Activated CD4-positive, alpha-beta T cell treated with anti-CD3 and anti-CD28 coated beads for 4 hours (primary cell): ENCODE measurements at places on chromosomes 13 and 19.

DNA sequence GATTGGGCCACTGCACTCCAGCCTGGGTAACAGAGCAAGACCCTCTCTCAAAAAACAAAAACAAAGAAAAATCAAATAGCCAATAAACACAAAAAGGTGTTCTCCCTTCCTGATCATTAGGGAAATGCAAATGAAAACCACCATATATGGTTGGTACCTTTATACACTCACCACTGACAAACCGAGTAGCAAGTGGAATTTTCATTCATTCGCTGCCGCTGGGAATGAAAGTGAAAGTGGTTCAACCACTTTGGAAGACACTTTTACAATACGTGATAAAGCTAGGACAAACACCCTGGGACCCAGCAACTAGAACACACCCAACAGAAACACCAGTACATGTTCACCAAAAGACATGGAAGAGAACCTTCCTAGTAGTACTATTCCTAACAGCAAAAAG, 21.0 kb downstream of the GRIK5 start:
- DNase-seq: no peak

- no peak for DNase-seq
These were observed 16.9 kb downstream of the COG3 start for GRCh38 chr13:45481688-45482087.

DNA sequence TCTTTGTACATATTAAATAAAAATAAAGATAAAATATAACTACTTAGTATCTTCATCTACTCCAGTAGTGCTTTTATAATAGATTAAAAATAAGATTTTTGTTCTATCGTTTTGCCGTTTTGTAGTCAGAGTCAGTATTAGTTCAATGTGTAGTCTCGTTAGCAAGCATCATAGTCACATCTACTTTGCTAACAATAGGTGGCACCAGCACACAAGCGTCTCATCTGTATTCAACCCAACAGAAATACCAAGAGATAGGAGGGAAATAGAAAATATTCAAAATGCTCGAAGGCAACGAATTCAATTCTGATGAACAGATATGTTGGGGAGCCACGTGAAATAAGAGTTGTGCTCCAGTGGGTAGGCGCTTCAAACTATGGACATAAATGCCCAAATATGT, 21.4 kb upstream of the MICU2 start:
- DNase-seq: no peak

DNA sequence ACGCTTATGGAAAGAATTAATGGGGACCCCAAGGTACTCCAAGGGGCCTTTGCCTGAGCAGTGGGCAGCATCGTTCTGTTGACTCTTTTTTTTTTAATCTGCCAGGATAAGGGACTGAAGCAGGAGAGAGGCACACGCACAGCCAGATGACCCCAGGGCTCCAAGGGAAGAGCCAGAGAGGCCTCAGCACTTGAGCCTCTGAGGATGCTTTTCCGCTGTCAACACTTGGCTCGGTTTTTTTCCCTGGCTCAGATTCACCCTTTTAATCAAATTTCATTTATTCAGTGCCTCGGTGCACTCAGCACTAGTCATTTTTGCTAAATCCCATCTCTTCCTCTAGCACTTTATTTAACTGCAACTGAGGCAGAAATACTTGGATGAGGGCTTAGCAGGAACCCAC, 226.3 kb downstream of the FGF9 start:
- DNase-seq: no peak
